Germinal center (tissue), 1 donor: ENCODE measurements at places on chromosomes 2 and 18.

DNA sequence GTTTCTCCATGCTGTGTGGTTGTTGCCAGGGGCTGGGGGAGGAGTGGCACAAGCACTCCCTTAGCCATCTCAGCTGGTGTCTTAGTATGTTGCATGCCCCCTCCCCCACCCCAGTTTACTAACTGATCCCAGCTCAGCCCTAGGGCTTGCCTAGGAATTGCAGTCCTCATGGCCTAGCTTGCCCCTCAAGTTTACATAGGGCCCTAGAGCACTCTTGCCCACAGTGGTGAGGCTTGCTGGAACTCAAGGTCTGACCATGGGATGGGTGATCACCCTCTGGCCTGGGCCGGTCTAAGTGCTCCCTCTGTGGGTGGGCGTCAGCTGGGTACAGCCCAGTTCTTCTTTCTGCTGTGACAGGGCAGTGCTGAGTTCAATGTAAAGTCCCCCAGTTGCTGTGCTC lies 156.1 kb upstream of the PIEZO2 start:
- no peak for DNase-seq

DNA sequence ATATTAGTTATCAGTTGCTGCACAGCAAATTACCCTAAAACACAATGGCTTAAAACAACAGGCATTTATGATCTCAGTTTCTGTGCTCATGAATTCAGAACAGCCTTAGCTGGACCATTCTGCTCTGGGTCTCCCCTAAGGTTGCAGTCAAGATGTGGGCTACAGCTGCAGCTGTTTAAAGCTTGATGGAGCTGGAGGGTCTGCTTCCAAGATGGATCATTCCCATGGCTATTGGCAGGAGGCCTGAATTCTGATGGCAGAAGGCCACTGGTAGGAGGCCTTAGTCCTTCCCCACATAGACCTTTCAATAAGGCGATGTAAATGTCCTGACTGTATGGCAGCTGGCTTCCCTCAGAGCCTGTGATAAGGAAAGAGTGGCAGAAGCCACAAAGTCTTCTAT lies 118.6 kb upstream of the SERPINE2 start:
- no peak for DNase-seq

GRCh38 chr2:126668254-126668653 lies 12.3 kb downstream of the GYPC start:
- DNase-seq: no peak

DNA sequence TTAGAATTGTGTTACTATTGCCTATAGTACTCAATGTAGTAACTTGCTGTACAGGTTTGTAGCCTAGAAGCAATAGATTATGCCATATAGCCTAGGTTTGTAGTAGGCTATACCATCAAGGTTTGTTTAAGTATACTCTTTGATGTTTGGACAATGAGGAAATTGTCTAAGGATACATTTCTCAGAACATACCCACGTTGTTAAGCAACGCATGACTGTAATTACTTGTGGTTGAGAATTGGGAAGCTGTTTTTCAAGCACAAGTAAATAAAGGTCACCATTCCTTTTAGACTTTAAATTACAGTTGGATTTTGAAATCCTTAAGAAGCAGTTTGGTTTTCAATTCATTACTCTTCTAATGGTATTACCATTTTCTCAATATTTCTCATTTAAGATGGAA lies 89.8 kb upstream of the KCNH7 start:
- DNase-seq: no peak

DNA sequence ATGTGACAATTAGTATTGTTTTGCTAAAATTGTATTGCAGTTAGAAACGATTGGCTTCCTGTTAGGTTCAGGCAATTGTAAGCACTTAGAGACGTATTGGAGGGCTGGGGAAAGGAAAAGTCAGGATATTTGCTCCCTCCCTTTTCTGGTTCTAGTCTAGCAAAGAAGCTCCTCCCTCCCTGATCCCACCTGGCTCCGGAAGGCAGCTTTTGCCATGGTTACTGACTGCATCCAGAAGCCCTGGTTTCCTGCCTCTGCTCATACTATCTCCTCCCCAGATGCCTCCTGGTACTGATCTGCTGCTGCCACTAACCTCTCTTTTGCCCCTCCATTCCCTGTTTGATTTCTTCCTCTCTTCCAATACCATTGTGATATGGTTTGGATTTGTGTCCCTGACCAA lies 275.9 kb downstream of the MREG start:
- no peak for DNase-seq

DNA sequence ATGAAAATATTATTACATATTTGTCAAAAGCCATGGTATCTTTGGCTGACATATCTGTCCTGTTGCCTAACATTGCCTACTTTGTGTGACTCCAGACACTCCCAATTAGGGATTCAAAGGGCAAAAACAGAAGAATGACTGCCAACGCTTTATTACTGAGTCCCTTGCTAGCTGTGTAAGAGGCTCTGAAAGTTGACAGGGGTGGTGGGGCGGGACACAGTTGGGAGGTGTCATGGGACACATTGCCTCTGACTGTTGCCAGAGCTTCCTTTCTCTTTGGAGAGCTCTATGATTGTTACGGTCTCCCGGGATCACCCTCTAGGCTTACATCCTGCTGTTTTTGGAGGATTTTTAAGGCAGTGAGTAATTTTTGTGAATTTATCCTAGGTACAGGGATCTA lies 249.6 kb upstream of the ACVR2A start:
- DNase-seq: no peak

DNA sequence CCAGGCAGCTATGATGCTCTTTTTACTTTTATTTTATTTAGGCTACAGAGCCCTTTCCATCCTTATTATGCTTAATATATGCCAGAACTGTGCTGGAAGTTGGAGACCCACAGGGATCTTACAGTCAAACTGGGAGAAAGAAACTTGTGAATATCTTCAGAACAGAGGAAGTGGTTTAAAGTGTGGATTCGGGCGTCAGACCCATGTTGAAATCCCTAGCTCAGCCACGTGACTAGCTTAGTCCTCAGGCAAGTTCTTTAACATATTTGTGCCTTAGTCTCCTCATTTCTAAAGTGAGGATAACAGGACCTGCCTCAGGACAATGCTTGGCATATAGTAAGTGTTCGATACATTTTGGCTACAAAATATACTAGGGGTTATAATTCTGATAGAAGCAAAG lies 59.1 kb downstream of the MAP3K20 start:
- no peak for DNase-seq

DNA sequence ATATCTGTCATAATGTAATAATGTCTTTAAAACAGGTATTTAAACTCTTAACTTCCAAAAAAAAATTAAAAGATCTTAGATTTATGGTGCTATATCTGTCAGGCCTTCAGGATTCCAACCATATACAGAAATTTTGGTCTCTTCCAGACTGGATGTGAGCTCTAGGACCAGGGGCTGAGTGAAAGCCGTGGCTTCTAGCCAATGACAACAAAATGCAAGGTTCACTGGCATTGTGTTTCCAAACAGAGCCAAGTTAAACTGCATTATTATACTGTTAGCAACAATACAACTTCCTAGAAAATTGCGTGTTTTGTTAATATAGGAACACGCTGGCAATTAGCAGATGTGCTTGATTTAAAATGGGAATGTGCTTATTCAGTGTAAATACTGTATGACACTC lies 809.8 kb upstream of the SOX11 start:
- DNase-seq: no peak

GRCh38 chr2:9852881-9853280 lies 9.6 kb downstream of the TAF1B start:
- DNase-seq: no peak

DNA sequence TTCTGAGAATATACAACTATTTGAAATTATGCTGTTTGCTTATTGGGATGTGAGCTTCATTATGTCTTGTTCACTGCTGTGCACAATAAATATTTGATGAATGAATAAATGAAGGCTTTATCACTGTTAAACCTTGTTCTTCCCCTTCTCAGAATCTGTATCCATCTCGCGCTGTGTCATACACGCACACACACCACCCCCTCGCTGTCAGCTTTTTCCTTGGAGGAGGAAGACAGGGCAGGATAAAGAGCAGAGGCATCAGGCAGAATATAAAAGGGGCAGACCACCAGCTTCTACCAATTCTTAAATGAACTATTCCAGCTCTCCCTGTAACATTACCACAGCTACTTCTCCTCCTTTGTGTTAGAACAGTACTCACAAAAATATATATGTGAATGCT lies 75.0 kb downstream of the CD226 start:
- DNase-seq: no peak

DNA sequence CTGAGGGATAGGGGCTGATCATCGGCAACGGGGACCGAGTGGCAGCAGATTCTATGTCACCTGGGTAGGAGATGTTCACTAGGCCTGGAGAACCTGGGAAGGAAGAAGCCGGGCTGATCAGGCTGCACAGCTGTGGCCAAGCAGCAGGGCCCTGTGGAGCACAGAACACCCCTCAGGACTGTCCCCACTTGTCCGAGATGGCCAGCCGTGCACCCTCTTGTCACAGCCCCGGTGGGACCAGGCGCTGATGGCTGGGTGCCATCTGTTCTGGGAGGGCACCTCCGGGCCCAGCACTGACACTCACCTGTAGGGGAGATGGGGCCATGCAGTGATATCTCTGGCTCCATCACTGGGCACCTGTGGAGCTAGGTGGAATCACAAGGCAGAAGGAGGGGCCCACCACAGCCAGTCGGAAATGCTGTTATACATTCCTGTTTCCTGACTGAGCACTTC lies 217.9 kb upstream of the RAB6C start:
- no peak for DNase-seq

DNA sequence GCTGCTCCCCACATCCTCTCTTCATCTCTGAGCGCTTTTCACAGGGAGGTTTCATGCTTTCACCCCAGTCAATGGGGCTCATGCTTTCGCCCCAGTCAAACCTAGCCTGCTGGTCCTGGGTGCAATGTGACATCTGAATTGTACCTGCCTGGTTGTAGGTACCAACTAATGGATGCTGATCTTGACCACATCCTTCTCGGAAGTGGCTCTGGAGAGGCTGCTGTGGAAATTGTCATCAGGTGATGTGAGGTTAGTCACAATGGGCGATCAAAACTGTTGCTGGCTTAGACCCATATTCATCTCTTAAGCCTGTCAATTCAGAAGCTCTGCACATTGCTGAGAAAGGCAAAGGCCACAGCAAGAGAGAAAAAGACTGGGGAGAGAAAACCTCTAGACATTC lies 32.7 kb upstream of the ALKAL2 start:
- no peak for DNase-seq

DNA sequence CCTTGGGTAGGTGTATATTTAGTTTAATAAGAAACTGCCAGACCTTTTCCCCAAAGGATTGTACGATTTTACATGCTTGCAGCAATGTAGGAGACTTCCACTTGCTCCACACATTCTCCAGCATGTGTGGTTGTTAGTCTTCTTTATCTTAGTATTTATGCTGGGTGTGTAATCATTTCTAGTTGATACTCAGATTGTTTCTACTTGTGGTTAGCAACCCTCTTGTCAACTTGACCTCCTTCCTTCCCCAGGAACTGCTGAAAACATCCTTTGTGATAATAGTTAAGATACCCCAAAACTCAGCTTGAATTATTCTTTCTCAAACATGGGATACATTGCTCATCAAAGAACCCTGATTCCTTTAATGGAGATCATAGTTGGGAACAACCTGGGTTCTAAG lies 37.2 kb upstream of the CYBRD1 start:
- DNase-seq: no peak

DNA sequence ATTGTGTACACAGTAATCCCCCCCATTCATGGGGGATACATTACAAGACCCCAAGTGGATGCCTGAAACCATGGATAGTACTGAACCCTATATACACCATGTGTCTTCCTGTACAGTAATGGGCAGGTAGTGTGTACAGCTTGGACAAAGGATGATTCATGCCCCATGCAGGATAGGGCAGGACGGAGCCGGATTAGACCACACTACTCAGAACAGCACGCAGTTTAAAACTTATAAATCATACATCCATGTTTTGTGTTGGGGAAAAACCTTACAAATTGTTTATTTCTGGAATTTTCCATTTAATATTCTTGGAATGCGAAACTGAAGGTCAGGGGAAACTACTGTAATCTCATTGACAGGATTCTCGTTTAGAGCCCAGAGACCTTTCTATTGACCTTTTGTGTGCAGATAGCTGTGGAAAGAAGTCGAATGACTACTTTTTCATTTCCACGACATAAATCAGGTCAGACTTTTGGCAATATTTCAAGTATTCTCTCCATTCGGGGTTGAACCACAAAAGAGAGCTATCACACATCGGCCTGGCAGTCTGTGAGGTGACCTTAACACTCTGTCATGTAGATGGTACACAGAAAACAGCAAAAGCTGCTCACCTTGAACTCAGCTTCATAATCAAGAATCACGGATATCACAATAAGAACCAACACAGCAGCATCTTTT lies 9.9 kb upstream of the YPEL5 start:
- DNase-seq: no peak

DNA sequence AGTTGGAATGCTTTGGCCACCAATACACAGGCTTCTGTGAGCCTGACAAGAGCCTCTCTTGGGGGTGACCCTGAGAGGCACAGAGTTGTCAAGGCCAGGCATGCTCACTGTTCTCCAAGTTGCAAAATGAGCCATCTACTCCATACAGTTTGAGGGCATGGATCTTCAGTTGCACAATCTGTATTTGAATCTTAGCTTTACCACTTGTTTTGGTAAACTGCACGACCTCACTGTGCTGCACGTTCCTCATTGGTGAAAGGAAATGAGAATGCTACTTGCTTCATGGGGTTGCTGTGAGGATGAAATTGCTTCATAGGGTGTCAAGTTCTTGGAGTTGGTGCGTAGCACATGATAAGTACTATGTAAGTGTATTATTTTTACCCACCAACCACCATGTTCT lies 12.0 kb upstream of the HAAO start:
- DNase-seq: no peak

GRCh38 chr2:173028671-173029070 lies 47.0 kb upstream of the MAP3K20 start:
- DNase-seq: no peak

DNA sequence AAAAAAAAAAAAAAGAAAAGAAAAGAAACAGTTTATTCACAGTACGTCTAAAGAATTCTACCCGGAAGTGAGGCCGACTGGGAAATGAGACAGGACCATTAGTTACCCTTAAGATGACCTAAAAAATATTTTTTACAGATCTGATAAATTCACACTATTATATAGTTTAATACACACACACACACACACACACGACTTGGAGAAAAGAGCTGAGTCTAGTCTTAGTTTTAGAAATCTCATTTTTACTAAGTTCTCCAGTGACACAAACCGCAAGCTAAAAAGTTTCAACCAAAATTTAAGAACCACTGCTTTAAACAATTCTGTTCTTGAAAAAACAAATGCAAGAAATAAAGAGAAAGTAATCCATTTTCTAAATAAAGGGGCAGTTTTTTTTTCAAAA lies 27.1 kb downstream of the ST3GAL5 start:
- no peak for DNase-seq

GRCh38 chr18:67268530-67268929 lies 248.0 kb downstream of the DSEL start:
- no peak for DNase-seq

- no peak for DNase-seq
Measured at GRCh38 chr18:7894592-7894991, 327.5 kb downstream of the PTPRM start.

GRCh38 chr2:128187032-128187654 lies 96.1 kb downstream of the UGGT1 start:
- DNase-seq: no peak

- no peak for DNase-seq
Measured at GRCh38 chr2:101679037-101679726, 18.3 kb upstream of the MAP4K4 start.

- DNase-seq: no peak
Measured at GRCh38 chr2:38610851-38611801, 8.4 kb upstream of the HNRNPLL start.

- no peak for DNase-seq
Measured at GRCh38 chr2:7594211-7594610, 677.0 kb downstream of the RNF144A start.

- DNase-seq: peak; percentile 82
Measured at GRCh38 chr2:218218268-218219185, 1.5 kb downstream of the ARPC2 start.

- no peak for DNase-seq
Measured at GRCh38 chr2:223075301-223076270, 23.6 kb downstream of the KCNE4 start.
